ENCODE measurements at places on chromosomes 11 and 22.

GRCh38 chr11:118194835-118195627 lies 18.6 kb upstream of the SCN2B start:
- DNase-seq: no peak

DNA sequence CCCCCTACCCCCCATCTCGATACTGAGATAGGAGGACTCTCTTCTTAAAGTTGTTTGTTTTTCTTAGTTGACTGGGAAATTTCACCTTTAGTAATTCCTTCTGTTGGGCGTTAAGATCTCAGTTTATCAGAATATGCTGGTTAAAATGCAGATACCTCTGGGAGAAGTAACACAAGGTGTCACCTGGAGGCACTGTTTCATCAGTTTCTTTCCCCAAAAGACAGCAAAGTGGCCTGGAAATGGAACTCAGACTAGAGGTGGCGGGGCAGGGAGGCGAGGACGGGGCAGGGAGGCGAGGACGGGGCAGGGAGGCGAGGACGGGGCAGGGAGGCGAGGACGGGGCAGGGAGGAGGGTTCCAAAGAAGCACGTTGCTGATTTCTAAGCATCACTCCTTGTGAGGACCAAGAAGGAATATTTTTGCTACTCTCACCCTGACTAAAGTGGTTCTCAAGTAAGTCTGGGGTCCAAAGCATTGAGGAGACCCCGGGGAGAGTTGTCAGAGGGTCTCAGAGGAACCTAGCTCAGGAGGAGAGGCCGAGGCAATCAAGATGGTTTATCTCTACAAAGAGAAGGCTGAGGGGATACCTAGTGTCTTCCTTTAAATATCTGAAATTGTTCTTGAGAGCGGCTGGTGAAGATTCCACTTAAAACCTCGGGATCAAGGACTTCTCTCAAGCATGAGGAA lies 147.0 kb upstream of the B3GAT1 start:
- DNase-seq: no peak

DNA sequence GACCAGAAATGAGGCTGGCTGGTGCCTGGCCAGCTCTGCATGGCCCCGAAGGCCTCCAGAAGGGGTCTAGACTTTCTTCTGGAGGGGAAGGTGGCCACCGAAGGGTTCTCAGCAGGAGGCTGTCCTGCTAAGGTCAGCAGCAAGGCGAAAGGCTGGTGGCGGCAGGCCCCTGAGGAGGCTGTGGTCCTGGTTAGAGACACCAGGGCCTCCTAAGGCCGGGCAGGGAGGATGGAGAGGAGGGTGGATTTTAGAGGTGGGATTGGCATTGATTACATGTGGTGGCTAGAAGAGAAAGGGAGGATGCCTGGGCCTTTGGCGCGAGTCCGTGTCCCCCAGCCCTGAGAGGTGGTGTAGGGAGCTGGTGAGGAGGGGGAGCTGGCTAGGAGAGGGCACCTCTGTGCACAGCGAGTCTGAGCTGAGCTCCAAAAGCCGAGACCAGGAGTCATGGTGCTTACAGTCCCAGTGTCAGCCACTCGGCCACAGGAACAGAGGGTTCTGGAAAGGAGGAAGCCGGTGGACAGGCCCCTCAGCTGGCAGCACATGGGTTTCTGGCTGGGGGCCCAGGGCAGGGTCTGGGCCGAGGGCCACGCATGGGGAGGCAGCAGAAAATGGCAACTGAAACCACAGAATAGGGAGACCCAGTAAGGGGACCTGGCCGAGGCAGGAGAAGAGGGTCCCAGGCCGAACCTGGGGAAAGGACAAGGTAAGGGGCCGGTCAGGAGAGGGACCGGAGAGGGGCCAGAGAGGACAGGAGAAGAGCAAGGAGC lies 2.5 kb downstream of the FERMT3 start:
- DNase-seq: no peak

GRCh38 chr11:102530558-102530957 lies at the start of gene MMP7:
Gene MMP7 (minus strand): TSS chr11:102530747. CDS start chr11:102530700, 47 bp downstream.
- DNase-seq: no peak

DNA sequence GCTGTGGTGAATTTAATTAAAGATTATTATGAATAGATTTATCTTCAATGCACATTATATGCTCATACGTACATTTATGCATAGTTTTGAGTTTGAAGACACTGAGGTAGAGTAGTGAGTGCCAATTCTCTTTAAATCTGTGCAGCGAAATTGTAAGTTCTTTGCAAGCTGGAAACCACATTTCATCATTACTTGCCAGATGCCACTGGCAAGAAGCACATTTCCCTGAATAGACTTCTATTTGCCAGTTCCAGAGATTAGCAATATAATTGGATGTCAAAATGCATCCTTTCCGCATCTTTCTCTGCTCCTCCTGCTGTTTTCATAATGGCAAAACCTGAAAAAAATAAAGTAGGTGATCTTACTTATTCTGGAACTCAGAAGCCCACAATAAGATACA lies 448.0 kb downstream of the LUZP2 start:
- DNase-seq: no peak

- DNase-seq: no peak
These were observed 20.3 kb downstream of the TEF start for GRCh38 chr22:41401781-41402648.

- no peak for DNase-seq
These were observed 30.5 kb upstream of the CYP2D6 start for GRCh38 chr22:42160830-42161696.

- DNase-seq: no peak
These were observed 131.1 kb downstream of the RASSF10 start for GRCh38 chr11:13140028-13140870.

DNA sequence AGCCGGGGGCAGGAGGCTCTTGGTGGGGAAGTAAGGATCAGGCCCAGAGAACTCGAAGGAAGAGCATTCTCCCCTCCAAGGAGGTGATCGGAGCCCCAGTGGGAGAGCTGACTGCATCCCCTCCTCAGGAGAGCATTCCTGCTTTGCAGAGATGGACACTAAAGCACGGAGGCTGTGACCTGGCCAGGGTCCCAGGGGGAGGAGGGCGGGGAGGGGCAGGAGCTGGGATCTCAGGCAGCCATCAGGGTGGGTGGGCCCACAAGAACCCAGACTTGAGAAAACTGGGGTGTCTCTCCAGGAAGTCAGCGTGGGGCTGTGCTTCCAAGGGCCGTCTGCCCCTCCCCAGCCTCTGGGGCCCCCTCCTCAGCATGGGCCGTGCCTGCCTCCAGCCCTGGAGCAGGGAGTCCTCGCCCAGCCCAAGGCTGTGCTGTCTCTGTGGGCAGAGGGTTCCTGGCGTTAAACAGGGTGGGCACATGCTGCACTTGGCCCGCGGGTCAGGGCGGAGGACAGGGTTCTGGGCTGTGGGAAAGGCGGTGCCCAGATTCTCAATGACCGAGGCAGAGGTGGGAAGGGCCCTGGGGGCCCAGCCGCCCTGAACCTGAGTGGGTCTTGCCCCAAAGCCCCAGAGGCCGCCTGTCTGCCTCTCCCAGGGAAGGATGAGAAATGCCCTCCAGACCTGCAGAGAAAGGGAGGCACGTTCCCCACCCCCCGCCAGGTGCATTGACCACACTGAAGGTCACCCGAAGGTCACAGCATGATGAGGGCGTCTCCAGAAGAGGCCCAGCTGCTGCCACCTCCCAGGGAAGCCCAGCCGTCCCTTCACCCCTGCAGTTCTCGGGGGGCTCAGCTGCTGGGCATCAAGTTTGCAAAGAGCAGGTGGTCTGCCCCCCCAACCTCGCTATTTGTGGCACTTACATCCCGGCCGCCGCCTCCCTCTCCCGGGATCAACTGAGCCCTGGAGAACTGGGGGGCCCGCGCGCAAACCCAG lies 643 bp downstream of the CEND1 start:
- DNase-seq: no peak

- no peak for DNase-seq
These were observed 704.3 kb downstream of the DLG2 start for GRCh38 chr11:84922836-84923235.

DNA sequence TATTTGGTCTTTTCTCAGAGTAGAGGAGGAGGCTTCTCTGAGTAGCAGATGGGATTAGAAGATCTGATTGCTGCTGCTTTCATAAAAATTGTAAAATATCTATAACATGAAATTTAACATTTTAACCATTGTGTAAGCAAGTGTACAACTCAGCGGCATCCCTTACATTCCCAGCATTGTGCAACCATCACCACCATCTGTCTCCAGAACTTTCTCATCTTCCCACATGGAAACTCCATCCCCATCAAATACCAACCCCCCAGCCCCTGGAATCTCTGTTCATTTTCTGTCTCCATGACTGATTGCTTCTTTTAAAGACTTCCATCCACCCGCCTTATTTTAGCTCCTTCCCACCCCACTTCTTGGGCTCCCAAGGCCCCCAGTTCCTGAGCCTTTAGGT lies 32.3 kb downstream of the MRGPRD start:
- no peak for DNase-seq

DNA sequence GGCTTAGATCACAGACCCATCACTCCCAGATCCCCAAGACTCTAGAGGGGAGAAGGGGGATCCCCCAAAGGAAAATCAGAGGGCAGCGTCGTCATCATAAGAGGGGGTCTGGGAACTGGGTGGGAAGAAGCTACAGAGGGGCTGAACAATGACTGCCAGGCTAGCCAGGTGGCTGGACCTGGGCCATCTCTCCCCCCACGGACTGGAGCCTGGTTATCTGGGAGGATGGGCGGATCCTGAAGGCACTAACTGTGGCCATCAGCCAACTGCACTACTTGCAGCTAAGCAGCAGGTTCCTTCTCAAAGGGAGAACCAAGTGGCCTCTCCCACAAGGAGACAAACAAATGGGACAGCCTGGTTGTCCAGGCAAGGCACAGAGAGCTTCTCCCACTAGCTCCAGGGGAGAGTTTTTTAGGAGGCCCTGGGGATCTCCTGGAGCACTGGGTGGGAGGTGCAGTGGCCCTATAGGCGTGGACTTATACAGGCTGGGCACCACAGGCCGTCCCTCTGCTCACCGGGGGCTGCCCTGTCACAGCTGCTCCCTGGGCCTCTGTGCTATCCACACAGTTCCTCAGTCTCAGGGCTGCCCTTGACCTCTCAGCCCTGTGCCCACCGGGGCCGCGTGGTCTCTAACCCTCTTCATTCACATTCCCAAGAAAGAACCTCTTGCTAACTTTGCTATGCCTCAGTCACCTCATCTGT lies 15.4 kb downstream of the P2RY6 start:
- no peak for DNase-seq

GRCh38 chr11:60813324-60813723 lies 28.2 kb downstream of the MS4A10 start:
- DNase-seq: no peak

GRCh38 chr11:63590024-63590788 lies 24.0 kb downstream of the PLAAT3 start:
- DNase-seq: no peak

GRCh38 chr22:31962387-31963125 lies 18.2 kb downstream of the YWHAH start:
- no peak for DNase-seq

- DNase-seq: no peak
These were observed 539.3 kb upstream of the B3GAT1 start for GRCh38 chr11:134951305-134951700.

DNA sequence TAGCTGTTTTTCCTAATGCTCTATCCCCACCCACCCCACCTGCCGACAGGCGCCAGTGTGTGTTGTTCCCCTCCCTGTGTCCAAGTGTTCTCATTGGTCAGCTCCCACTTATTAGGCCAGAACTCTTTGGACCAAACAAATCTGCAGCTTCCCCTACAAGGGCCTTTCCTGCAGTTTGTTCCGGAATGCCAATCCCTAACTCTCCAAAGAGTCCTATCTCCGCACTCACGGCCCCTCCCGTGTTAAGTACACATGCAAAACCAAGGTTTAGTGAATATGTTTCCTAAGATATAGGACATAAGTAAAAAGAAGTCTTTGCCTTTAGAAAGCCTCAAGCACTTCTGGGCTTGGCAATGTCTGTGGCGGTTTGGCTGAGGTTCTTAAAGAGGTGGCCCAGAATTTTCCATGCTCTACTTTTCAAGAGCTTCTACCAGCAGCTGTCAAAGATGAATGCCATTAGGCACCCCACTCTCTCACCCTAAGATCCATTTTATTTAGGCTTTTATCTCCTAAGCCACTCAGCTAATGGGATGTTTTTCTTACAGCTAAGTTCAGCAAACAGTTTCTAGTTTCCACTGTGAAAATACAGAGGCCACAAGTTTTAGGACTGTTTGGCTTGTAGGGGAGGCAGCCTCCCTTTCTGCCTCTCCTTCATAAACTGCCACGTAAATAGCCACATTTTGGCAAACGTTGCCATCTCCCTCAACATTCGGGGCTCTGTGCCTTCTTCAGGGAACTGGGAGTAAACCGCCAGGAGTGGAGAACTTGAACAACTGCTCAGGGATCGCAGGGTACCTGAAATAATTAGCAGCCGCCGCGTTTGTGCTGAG lies 1.6 kb downstream of the CD59 start:
- DNase-seq: no peak

GRCh38 chr11:7858006-7858405 lies 61.3 kb upstream of the OR5P2 start:
- DNase-seq: no peak

- DNase-seq: no peak
These were observed 139.0 kb upstream of the NAV2 start for GRCh38 chr11:19573666-19574065.
